ENCODE measurements at places on chromosomes 5 and 9.

GRCh38 chr9:27530915-27531755 lies 1.5 kb upstream of the MOB3B start:
- DNase-seq, result no peak

- no peak for DNase-seq
Measured at GRCh38 chr5:53991942-53992341, 318.4 kb downstream of the ARL15 start.

GRCh38 chr9:109051733-109052132 lies 38.4 kb upstream of the CTNNAL1 start:
- DNase-seq, result no peak

DNA sequence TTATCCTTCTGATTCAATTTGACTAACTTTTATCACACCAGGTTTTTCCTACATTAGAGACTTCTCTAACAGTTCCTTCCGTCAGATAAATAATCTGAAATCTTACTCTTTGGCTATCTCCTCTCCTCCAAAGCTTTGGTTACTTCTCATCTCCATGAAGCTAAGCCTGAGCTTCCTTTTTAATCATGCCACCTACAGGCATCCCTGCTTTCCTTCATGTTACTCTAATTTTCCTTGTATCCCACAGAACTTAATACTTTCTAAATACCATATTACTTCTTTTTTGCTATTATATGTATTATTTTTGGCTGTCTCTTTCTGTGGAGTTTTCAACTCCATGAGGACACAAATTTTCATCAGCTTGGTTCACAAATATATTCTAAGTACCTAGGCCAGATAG lies 49.7 kb downstream of the C9 start:
- DNase-seq, result no peak

DNA sequence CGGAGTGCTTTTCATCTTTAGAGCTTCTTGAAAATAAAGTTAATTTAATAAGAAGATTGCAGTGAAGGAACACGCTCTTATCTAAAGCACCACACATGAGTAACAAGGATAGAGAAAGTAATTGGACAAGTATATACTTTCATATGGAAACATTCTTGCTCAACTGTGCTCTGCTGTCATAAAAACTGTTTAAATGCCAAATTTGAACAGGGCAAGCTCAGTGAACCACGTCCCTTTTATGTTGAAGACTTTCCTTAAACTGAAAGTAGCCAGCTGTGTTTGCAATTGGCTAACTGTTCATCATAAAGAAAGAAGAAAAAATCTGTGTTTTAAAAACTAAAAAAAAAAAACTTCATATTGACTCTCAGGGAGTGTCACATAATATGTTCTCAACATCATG lies 1610.7 kb upstream of the C9orf72 start:
- DNase-seq, result no peak

- no peak for DNase-seq
Measured at GRCh38 chr9:22893196-22893843, 446.7 kb downstream of the DMRTA1 start.

DNA sequence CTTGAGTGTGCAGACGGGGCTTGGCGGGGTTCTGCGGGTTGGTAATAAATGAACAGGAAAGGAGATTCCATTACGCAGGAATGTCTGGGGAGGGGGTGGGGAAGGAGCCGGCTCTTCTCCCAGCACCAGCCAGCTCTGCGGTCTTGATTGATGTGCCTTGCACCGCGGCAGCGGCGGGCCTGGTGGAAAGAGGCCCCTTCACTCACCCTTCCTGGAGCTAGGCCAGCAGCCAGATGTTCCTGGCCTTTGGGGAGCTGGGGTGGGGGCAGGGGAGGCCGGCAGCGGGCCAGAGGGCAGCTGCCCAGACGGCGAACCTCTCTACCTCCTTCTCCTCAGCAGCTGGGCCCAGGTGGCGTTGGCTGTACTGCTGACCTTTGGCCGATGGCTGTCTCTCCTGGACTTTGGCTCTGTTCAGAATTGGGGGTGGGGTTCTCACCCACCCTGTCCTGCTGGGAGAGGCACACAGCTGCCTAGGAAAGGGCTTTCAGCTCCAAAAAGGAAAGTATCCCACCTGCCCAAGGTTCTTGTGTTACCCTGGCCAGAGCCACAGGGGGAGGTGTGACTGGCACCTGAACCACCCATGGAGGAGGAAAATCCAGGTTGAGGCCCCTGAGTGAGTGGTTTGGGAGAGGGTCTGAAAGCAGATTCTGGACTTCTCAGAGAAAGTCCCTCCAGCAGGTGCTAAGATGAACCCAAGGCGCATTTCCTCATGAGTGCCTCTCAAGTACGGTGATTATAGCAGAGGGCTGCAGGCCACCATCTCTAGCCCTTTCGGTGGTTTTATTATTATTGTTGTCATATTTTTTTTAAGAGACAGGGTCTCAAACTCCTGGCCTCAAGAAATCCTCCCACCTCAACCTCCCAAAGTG lies 58.0 kb upstream of the SYNPO start:
- no peak for DNase-seq

DNA sequence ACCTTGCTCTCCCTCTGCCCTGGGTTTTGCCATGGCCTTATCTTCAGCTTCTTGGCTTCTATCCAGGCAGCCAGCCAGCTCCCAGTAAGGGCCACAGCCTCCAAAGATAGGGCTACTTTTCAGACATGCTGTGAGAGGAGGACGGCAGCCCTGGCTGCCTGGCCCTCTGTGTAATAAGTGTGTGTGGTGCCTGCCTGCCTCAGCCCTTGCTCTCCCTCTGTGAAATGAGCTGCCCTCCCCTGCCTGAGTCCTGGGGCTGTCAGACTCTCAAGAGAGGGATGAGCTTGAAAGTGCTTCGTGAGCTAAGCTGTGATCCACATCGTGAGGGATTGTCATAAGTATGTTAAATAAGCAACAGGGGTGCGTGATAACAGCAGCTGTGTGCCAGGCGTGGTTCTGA lies 8.1 kb downstream of the NDST1 start:
- no peak for DNase-seq

GRCh38 chr9:86494644-86495111 lies 140.5 kb upstream of the TUT7 start:
- DNase-seq, result no peak

DNA sequence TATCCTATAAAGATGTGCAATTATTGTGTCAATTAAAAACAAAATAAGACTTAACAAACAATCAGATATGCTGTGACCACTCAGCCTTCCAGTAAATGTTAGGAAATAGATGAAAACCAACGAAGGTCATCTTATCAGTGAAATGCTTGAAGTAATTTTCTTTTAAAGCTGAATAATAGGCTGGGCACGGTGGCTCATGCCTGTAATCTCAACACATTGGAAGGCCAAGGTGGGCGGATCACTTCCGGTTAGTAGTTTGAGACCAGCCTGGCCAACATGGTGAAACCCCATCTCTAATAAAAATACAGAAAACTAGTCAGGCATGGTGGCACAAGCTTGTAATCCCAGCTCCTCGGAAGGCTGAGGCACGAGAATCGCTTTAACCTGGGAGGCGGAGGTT lies 31.2 kb downstream of the NLN start:
- DNase-seq, result no peak

DNA sequence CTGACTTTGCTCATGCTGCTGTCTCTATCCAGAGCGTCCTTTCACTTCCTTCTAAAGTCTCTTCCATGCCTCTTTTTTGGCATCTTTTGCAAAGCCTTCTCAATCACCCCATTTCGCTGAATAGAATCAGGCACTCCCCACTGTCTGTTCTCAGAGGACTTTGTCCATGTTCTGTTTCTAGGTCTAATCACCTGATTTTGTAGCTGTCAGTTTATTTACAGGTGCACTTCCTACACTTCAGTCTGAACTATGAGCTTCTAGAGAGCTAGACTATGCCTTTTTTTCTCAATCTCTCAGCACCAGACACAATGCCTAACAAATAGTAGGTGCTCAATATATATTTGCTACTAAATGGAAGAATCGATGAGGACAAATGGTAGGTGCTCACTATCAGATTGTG lies 29.9 kb downstream of the TLR4 start:
- DNase-seq, result no peak

DNA sequence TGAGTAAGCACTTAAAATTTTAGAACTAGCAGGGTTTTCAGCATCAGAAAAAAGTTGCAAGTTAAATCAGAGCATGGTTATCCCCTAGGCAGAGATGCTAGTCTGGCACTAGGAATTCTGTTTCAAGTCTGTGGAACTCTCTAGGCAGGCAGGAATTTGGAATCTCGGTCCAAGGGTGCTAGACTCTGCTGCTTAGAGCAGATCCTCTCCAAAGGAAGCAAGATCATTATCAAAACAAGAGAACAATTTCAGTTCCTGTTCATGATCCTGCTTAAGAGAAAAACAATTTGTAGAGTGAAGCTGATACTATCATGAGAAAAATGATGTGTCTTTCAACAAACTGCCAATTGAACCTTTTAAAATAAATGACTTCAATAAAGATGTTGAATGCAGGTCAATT lies 420.7 kb downstream of the KIF4B start:
- no peak for DNase-seq

DNA sequence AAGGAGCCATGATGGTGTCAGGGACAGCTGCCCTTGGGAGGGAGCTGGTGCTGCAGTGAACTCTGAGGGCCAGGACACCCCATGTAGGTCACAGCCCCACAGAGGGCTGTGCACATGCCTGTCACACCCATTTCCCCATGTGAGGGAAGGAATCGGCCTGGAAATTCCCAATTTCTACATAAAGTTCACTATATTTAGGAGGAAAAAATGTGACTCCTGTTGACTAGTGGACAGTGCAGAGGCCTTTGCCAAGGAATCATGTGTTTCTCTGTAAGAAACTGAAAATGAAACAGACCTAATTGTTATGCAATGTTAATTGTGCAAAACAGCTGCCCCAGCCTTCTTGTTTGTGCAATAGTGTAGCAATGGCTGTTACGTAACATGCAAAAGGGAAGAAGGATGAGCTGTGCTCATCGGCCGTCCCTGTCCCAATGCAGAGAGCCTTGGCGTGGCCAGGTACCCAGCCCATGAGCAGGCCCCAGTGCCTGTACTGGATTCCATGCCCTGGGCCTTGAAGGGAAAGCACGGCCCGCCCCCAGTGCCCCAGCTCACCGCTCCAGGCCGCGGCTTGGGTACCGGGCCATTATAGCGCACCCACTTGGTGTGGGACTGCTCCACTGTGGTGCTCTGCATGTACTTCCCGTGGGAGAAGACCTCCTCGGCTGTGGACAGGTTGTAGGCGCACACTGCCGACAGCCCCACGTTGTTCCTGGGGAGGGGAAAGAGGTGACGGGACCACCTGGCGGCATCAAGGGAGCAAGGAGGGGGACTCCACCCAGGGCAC lies 70.0 kb downstream of the SECISBP2 start:
- no peak for DNase-seq

DNA sequence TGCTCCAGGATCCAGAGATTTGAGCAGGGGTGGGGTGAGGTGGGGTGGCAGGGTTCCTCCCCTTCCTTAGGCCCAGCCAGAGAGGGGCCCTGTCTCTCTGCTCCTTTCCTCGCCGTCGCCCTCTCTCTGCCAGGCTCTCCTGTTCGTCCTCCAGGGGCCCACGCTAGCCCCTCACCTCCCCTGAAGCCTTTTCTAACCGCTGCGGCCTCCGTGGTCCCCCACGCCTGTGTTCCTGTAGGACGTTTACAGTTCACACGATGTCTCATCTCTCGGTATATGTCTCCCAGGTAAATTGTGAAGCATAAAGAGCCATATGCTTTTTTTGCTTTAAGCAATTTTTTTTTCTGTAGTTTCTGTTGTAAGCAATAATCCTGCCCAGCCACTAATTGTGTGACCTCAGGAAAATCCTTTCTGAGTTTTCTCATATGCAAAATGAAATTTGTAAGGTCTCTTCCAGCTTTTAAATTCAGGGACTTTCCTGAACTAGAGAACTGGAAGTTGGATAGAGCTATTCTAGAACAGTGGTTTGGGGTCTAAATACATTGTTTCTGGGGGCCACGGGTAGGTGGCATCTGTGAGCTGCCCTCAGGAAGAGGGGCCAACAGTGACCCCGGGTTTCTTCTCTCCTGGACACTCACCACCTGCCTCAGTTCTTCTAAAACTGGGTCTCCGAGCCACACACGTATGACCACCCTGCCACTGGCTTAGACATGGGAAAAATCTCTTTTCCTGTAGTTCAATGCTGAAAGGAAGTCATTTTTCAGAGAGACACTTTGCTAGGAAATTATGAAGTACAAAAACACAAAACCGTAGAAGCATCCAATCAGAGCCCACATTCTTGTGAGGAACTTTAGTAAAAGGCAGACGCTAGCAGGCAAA lies 50.2 kb upstream of the ZNF366 start:
- DNase-seq, result no peak

GRCh38 chr5:448061-448765 lies 5.2 kb downstream of the EXOC3 start:
- no peak for DNase-seq

- no peak for DNase-seq
Measured at GRCh38 chr9:111195766-111196165, 134.3 kb downstream of the OR2K2 start.

DNA sequence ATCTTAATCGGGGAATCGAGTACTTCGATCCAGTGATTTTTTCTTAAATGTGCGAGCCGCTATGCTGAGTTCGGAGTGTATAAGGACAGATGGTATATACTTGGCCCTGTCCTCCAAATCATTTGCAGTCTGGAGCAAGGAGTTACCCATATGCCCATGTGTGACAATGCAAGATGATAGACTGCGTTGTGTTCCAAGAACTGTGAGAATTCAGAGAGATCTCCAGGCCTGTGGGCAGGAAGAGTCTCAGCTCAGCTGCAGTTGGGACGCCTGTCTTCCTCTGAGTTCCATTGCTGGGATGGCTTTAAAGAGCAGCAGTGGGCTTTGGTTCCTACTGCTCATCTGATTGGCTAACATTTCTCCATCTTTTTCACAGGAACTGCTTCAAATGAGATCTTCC lies 106.6 kb downstream of the ADAMTS16 start:
- DNase-seq, result no peak

DNA sequence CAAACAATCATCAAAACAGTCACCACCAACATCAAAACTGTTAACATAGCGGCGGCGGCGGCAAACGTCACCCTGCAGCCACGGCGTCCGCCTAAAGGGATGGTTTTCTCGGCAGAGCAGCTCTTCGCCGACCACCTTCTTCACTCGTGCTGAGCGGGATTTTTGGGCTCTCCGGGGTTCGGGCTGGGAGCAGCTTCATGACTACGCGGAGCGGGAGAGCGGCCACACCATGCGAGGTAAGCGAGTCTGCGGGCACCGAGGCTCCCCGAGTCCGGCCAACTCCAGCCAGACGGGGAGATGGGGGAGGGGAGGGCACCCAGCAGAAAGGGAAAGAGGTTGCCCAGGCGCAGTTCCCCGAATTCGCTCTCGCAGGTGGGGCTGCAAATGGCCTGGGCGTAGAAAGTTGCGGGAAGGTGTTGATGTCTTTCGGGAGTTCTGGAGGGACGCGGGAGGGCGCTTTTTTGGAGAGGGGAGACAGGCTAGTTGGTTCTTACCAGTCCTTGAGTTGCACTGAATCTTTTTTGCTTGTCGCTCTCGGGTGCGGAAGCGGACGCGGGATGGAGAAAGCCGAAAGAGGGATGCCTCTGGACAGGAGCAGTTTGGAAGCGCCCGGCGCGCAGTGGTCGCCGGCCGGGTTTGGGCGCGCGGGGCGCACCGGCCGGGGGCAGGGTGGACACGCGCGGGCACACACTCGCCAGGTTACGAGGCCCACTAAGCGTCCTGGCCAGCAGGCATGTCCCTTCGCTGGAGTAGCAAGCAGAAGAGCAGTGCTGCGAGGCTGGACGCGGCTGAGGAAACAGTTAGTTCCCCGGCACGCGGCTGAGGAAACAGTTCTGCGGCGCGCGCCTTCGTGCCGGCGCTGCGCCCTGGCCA lies 849 bp downstream of the RORB start:
- no peak for DNase-seq

- no peak for DNase-seq
Measured at GRCh38 chr5:90855296-90856010, 296.9 kb downstream of the ADGRV1 start.

- DNase-seq, result no peak
Measured at GRCh38 chr5:64514612-64515011, 8.8 kb downstream of the RGS7BP start.

Data from stimulated activated naive B cell treated with anti-CD40 and anti-IgM and Interleukin-4, amounts not matched to agents 10 μg/mL and 1 μg/mL and 100 μg/mL, for 72 hours (primary cell).